Tibial nerve (tissue), 4 donors: ENCODE measurements at places on chromosomes 16 and 17. TPM values are rescaled to one million over a fixed set of nuclear protein-coding genes. Genes with fewer than 3 reads are reported as not detected.

Gene SHISA9
- total RNA-seq, result 6.3 TPM

Gene KRT23
- not detected for total RNA-seq

Gene ABCC6
- 7.0 TPM for total RNA-seq

Gene NTN1
- total RNA-seq, result 26.1 TPM

Gene ACSM5
- 16.2 TPM for total RNA-seq

Gene CTRL
- 2.0 TPM for total RNA-seq

Gene SBK1
- not detected for total RNA-seq

Gene CRHR1
- not detected for total RNA-seq

Gene YWHAE
- 765 TPM for total RNA-seq

Gene AFMID
- 36.5 TPM for total RNA-seq
